HTR-8/SVneo (cell line): ENCODE measurements at places on chromosomes 11 and 22.

DNA sequence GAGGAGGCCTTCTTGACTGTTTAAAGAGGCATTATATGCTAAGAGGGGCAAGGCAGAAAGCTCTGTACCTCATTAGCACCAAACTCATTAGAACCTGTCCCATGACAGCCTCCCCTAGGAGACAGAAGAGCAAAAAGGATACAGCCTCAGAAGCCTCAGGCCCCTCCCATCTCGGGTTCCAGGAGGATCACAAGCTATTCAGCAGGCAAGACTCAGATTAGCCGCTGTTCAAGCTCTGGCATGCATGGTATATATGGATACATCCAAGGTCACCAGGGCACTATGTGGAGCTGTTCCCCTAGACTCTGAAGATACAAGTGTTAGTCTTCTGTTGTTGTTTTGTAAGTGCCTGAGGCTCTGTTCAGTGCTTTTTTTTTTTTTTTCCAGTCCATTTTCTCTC lies 32.1 kb downstream of the ATXN10 start:
- DNase-seq: no peak

DNA sequence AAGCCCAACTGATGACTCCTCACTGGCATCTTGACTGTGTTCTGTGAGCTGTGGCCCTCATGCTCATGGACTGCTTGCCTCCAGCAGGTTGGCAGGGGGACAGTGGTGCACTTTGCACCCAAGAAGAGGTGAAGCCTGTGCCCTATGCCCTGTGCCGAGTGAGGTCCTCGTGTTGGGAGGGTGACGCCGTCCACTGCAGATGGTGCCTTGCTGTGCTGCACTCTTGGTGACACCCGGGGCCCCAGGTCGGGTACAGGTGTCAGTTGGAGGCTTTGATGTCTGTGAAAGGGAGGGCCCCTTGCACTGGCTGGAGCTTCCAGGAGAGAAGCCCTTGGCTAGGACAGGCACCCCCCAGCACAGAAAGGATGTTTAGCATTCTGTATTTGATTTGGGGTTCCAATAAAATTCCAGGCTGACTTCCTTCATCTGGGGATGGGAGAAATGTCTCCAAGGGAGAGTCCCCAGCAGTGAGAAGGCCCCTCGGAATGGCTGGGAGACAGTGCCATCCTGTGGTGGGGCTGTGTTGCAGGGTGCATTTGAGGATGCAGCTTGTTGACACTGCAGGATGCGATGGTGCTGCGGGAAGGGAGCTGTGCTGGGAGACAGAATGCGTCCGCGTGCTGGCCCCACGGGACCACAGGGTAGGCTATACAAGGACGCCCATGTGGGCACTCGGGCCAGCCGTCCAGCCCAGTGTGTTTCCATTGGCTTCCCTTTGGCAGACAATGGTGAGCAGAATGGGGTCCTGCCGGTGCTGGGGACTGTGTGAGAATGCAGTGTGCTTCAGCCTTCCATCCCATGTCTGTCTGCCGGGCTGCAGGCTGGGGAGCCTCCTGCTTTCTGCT lies 2.5 kb upstream of the ZDHHC8 start:
- no peak for DNase-seq

DNA sequence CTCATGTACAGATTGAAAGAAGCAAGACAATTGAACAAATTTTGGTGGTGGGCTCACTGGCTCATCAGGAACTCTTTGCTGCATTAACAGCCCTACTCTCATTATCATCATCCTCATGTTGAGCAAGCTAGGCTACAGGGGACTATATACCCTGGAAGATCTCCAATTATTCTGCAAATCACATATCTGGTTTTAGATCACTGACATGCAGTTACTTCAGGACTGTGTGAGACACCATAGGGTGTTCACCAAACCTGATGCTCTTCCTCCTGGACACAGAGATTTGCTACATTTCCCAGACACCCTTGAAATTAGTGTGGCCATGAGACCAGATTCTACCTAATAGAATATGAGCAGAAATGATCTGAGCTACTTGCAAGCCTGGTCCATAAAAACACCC lies 23.0 kb upstream of the ME3 start:
- DNase-seq: no peak

DNA sequence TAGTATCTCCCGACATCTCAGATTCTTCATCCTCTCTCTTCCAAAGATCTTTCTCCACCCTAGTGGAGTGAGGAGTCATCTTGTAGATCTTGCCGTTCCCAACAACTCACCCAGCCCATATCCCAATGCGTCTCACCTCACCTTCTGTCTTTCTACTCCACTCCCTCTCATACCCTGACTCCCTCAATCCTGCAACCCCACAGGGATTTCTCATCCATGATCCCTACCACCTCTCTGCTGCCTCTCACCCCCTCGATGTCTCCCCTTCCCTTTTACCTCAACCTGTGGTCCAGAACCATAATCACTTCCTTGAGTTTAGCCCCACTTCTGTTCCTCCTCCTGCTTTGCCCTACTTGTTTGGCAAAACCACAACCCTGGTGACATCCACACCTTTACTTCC lies 41.7 kb downstream of the OTOG start:
- no peak for DNase-seq

GRCh38 chr22:16601437-16602223 lies 9.0 kb upstream of the CCT8L2 start:
- no peak for DNase-seq

DNA sequence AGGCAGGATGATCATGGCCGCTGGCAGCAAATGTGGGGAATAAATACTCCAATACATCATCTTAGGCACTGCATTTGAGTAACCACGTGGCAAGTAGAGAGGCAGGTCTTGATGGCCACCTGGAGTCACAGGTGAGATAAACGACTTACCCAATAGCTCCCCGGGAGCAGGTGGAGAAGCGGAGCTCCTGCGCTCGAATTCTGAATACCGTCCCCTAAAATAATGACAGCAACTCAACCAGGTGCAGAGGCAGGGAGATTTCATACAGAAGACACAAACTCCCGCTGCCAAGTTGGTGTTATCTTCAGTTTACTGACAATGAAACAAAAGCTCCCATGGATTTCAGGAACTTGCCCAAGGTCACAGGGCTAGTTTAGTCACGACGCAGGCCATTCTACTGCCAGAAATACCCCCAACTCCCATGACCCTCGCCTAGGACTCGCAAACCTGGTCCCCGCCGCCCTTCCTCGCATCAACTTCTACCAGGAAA lies 437 bp downstream of the SLC43A3 start:
- DNase-seq: no peak

DNA sequence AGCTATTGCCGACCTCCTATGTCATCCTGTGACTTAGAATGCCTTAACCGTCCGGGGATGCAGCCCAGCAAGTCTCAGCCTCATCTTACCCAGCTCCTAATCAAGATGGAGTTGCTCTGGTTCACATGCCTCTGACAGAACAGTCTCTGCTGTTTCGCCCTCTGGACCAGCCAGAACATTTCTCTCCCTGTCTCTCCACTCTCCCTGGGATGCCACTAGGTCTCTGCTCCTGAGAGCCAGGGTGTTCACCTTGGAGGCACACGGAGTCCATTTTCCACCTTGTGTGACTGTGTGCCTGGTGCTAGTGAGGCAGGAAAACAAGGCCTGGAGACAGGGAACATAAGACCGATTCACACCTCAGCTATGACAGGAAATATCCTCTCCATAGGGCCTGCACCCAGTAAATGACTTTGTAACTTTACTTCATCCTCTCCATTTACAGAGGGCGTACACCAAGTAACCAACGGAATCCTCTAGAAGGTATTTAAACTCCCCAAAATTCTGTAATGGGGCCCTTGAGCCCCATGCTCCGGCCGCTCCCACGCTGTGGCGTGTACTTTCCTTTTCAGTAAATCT lies 16.8 kb upstream of the B4GALNT4 start:
- DNase-seq: no peak

- no peak for DNase-seq
Observed at GRCh38 chr11:68973219-68973618, 7.6 kb downstream of the MRGPRD start.

GRCh38 chr11:58530236-58530635 lies 22.3 kb upstream of the OR5B21 start:
- no peak for DNase-seq

GRCh38 chr22:47168900-47169800 lies 406.7 kb downstream of the TBC1D22A start:
- peak; percentile 17 for DNase-seq

DNA sequence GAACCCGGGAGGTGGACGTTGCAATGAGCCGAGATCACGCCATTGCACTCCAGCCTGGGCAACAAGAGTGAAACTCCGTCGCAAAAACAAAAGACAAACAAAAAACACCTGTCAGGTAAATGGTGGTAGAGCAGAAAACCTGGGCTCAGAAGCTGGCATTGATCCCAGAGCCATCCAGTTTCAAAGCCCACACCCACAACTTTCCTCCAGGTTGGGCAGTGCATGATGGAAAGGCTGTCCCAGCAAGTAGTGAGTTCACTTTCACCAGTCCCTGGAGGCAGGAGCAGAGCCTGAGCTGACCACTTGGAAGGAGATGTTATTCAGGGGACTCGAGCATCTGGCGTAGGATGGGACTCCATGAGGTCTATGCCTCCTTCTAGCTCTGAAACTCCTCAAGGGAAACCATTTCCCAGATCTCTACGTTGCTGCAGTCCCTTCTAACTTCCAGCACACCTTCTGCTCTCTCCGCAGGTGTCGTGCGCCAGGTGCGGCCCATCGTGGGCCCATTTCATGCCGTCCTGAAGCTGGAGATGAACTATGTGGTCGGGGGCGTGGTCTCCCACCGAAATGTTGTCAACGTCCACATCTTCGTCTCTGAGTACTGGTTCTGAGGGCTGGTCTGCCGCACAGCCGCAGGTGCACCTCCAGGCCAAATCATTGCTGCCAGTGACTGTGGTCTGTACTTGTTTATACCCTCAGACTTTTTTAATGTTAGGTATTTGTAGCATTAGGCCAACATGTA lies 71.6 kb upstream of the ATXN10 start:
- DNase-seq: no peak

GRCh38 chr11:111836721-111837120 lies 34.7 kb downstream of the ALG9 start:
- DNase-seq: no peak

DNA sequence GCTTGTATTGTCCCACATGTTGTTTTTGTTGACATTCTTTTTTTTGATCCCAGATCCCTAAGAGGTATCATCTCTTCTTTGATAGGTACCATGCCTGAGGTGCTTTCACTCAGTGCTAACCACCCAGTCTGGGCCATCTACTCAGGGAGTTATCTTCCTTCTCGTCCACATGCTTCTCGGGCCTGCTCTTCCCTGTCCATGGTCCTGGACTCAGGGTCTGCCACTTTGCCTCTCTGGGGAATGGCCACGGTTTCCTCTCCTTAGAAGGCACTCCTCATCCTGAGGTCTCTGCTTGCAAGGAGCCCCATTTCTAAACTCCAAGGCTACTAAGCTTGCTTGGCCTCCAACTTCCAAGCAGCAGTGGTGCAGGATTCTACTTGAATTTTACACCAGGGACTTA lies 227.0 kb upstream of the NCAM1 start:
- peak; percentile 13 for DNase-seq

GRCh38 chr11:58801302-58801701 lies 43.2 kb downstream of the GLYATL2 start:
- no peak for DNase-seq

- no peak for DNase-seq
Observed at GRCh38 chr11:63462137-63462536, 28.8 kb downstream of the PLAAT5 start.

GRCh38 chr11:63939397-63939891 lies 642 bp downstream of the NAA40 start:
- no peak for DNase-seq

GRCh38 chr11:64917663-64917995 lies 620 bp upstream of the ATG2A start:
- no peak for DNase-seq

DNA sequence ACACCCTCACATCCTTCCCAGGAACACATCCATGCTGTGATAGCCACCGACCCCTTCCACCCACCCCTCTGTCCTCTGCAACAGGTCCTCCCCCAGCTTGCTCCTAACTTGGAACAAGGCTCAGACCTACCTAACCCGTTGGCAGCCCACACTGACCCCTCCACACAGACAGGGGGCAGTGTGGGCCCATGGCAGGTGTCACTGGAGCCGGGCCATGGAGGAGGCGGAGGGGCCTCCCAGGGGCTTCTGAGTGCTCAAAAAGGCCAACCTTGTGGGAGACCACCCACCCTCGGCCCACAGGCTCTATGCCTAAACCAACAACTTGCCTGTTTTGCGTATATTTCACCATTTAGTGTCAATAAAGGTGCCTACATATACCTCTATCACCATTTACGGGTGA lies 57.0 kb downstream of the CERK start:
- peak; percentile 15 for DNase-seq

DNA sequence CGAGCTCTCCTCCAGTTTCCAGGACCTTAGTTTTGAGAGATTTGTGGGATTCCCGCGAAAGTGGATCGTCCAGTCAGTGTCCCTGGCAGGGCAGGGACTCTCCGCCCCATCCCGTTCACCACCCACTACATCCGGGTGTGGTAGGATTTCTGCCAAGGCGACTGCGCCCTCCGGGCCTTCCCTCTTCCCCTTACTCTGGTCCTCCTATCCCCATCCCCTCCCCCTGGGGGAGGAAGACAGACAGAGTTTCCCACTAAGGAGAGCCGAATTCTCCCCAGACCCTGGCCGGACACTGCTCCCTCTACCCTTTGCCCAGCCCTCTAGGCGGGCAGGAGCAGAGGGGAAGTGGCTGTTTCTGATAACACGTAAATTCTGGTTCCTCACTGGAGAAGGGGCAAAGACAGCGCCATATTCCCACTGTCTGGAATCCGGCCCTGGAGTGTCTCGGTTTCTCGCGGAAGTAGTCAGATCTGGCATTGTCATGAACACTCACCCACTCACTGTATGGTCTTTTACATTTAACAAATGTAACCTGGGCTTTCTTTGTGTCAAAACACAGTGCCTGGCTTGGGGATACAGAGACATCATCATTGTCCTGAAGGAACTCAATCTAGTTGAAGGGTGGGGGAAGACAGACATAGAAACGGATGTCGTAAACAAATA lies 1.1 kb upstream of the NECTIN1 start:
- DNase-seq: peak; percentile 23

DNA sequence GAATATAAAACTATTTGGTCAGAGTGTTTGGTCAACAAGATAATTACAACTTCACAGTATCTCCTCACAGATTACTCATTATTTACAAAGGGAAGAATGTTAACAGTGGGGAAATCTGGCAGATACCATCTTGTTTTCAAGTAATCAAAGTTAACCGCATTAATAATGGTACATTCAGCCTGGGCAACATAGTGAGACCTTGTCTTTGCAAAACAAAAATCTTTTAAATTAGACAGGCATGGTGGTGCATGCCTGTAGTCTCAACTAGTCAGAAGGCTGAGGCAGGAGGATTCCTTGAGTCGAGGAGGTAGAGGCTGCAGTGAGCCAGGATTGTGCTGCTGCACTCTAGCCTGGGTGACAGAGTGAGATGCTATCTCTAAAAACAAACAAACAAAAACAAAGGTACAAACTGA lies 78.5 kb downstream of the ACER3 start:
- DNase-seq: no peak

DNA sequence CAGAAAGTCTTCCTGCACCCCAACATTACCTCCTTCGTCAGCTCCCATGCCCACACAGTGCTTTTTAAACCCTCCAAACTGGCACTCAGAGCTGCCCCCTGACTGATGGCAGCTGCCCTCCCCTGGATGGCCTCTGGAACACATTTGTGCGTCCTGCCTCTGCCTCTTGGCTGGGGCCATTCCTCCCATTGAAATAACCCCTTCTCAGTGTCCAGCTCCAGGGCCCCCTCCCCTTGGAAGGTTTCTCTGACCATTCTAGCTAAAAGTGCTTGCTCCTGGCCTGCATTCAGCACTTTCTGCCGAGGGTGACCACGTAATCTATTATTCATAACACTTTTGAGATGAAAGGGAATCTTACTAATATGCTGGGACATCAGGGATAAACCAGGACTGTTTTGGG lies 130.0 kb downstream of the PARVA start:
- DNase-seq: no peak
